Left lobe of liver (tissue), 2 donors: ENCODE measurements at places on chromosomes 12 and 14. TPM values are rescaled to one million over a fixed set of nuclear protein-coding genes. Genes with fewer than 3 reads are reported as not detected.

Gene NPAS3
- not detected for total RNA-seq

Gene IFNG-AS1
- not detected for total RNA-seq

Gene LRR1
- 4.8 TPM for total RNA-seq

Gene FGD6
- 4.7 TPM for total RNA-seq

Gene KRT78
- total RNA-seq, result not detected

Gene TSPAN8
- total RNA-seq, result 12.0 TPM

DNA sequence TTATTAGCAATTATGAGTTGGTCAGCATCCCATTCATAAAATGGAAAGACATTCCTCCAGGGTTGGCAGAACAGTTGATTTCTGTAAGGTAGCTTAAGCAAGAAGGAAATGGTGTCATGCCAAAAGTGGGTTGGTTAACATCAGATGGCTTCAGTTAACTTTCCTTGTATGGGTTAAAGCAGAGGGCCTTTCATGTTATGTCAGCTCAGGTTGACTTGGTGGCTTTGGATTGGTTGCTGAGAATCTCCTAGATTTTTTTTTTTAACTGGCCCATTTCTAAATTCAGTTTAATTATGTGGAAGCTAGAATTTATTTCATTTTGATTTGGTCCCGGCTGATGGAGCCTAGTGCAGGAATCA is 87.8 kb downstream of the BBS10 start:
- DNase-seq, result no peak

- no peak for DNase-seq
These were observed 157.5 kb downstream of the TMTC3 start for GRCh38 chr12:88299567-88300101.

GRCh38 chr14:61932974-61933373 is 170.8 kb downstream of the SNAPC1 start:
- DNase-seq, result no peak

GRCh38 chr14:58146399-58146798 is 5.6 kb downstream of the ARMH4 start:
- DNase-seq, result no peak

GRCh38 chr12:68835333-68835908 is 27.4 kb downstream of the MDM2 start:
- peak; percentile 67 for DNase-seq

GRCh38 chr12:132327336-132328171 is 1.8 kb downstream of the GALNT9 start:
- DNase-seq, result peak; percentile 69

DNA sequence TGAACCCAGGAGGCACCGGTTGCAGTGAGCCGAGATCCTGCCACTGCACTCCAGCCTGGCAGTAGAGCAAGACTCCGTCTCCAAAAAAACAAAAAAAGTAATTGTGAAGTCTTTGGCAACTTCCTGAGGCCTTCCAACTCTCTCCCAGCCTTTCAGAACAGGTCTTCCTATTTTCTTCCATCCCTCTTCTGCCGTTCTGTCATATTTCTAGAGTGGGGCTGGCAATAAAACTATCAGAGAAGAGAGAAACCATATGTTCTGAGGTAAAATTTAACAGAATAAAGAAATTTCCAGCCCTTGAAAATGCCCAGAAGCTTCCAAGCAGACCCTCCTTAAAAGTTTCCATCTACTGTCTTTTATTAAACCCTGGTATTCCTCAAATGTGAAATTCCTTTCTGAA is 100.4 kb downstream of the HMGA2 start:
- no peak for DNase-seq

DNA sequence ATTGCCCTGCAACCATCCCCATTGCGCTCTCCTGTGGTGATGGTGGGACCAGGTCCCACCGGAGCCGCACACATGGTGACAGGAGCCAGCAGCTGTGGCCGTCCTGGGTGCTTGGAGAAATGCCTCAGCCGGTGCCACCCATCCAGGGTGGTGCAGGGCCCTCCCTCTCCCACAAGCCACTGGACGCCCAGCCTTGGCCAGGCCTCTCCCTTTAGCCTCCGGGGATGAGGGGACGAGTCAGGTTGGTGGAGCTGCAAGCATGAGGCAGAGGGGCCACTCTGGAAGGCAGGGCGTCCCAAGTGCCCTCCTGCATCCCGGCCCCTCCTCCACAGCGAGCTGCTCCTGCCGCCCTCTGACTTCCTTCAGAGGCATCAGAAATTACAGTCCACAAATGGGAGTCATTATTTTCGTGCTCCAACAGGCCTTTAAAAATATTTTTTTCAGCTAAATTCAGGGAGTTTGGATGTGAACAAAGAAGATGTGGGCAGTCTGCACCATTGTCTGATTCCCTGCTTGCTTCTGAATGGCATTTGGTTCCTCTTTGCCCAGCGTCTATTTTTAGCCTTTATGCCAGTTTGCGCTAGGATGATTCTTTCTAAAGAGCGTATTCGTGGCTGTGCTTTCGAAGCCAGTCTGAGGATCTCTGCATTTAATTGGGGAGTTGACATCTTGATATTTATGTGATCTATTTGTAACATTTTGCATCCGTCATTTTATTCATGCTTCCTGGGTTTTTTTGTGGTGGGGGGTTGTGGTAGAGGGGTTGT is 189.4 kb downstream of the ADGRD1 start:
- DNase-seq, result no peak

DNA sequence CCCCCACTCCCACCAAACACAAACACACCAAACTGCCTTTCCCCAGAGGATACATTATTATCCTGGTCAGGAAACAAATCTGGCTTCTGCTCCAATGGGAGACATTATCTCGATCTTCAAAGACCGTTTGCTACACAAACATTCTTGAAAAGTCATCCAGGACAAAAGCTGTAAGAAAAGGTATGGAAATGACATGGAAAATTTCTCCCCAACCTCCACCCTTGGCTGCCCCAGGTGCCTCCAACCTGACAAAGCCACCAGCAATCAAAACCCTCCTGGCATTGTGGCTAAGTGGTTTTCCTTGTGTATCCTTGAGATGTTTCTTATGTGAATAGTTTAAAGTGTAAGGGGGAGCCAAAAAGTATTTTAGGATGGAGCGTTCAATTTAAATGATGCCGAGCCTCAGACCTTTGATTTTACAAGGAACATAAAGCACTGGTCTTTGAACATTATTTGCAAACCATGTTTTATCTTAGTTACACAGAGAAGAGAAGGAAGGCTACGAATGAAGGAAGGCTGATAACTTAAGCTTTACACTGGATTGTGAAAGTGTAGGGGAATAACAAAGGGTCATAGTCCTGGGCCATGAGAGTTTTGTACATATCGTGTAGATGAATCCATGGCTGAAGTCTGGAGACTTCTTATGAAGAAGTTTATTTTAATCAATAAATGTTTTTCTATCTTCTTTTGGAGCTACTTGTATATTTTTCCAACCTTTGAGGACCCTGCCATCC is 418.9 kb upstream of the TMTC1 start:
- no peak for DNase-seq

DNA sequence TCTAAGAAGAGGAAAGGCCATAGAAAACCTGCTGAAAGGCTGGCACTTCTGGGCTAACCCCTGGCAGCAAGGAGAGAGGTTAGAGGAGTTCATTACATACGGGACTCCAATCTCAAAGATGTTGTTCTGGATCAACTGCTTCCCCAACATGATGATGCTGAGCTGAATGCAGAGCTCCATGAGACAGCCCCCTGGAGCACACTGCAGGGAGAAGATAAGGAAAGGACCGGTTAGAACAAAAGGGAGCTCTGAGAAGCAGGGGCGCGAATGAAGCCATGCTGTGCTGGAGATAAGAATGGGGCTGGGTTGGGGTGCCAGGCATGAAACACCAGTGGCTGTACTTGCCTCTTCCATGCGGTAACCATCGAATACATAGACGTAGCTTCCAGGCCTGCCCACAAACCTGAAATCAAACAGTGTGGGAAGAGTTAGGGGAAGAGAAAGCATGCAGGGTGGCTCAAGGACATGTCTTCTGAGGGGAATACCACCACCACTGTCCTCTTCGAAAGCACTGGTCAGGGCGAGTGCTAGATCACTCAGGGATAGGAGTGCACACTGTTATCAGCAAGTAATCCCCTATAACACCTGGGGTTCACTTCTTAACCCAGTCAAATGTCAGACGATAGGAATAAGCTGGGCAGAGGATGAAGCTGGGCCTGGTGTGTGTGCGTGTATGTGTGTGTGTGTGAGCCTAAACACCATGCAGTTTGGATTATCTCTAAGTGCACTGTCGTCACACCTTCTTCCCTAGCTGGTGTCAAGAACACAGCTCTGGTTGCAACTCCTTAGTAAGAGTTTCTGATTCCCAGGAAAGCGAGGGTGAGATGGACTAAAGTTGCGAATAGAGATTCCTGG is 180.9 kb downstream of the NTF3 start:
- no peak for DNase-seq

DNA sequence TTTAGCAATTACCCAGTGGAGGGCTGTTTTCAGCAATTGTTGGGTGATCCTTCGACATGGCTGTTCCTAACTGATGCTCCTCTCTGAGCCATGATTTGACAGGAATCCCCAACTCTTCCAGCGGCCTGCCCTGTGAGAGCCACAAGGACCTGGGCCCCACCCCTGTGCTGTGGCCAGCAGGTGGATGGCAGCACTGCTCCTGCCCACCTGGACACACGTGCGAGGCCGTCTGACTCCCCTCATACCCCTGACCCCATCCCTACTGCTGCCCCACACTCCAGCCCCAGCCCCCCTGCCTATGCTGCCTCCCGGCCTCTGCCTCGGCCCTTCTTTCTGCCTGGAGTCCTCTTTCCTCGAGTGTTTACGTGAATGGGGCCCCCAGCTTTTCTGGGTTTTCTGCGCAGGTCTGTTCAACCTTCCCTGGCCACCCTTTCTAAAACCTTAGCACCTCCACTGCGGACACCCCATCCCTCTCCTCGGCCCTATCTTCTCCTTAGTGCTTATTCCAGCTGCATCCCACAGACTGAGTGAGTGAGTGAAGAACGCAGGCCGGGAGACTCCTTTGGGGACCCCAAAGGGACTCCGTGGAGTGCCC is 111.4 kb downstream of the DICER1 start:
- no peak for DNase-seq

GRCh38 chr12:97426492-97427116 is 36.0 kb upstream of the RMST start:
- no peak for DNase-seq
